ENCODE measurements at places on chromosomes 4 and X. TPM values are rescaled to one million over a fixed set of nuclear protein-coding genes. Genes with fewer than 3 reads are reported as not detected.

DNA sequence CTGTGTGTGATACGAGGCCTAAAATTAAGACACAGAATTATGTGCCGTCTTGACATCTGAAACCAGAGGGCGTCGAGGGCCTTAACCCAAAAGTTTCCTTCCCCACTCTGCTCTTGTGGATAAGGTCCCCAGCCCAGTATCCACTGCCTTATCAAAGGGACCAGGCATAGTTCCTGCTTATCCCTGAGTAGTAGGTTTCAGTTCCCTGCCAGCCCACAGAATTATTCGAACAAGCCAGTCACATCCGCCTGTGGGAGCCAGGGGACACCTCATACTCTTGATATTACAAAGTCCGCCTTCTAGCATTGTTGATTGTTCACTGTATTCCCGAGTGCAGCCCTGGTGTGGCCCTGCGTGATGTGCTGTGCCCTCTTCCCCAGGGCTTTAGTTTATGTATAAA lies 5.4 kb upstream of the MMRN1 start:
- DNase-seq: no peak

DNA sequence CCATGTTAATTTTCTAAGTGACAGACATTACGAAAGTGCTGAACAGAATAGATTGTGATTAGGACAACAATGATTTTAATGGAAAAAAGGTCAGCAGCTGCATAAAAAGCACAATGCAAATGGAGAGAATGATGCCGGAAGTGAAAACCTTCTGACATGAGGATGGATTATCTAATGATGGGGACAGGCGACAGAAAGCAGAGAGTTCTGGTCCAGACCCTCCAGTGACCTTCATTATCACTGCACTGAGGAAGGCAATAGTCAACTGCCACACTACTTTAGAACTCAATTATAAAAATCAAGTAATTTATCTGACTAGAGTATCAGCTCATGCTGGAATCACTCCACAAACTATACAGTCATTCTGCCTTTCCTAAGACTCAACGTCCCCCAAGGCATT lies 746.1 kb upstream of the EPHA5 start:
- DNase-seq: no peak

DNA sequence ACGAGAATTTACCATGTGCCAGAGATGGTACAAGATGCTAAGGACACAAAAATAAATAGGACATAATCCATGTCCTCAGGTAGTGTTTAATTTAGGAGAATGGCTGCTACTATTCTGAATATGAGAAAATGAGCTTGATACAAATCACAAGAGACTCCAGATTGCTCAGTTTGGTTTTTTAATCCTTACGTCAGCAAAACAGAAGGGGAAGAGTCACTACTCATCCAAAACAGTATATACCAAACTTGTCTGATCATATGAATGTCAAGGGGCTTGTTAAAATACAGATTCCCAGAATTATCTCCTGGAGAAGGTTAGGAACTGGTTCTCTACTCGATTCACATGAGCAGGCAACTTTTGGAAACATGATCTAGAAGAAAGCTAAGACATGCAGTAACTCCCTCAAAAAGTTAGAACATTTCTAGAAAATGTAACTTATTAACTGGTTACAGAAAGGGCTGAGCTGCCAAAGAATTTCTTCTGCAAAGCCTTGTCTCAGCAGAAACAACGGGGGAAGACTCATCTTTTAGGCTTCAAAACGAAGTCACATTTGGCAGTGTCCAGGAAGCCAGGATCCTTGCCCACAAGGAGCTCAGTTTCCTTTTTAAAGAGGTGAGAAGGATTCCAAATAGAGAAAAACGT lies 3.4 kb downstream of the AIFM1 start:
- DNase-seq: no peak

DNA sequence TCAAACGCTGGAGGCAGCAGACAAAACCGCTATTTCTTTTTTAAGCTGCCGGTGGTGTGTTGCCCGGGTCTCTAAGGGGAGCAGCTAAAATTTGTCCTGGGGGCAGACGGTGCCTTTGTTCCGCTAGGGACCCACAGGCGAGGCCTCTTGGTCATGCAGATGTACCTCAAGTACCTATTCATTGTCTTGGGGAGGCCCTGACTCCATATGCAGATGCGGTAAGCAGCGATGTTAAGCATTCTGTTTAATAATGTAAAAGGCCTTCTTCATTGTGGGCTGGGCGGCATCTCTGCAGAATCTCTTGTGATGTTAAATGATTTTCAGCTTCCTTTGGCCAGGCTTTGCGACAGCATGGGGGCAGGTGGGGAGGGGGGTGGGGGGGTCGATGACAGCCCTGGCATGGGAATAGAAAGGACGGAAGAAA lies 98.9 kb upstream of the PJA1 start:
- no peak for DNase-seq

- no peak for DNase-seq
Observed at GRCh38 chrX:97089116-97089515, 205.4 kb downstream of the RPA4 start.

- no peak for DNase-seq
Observed at GRCh38 chr4:54716478-54717065, 58.8 kb downstream of the KIT start.

- no peak for DNase-seq
Observed at GRCh38 chrX:37867536-37868153, 20.3 kb upstream of the DYNLT3 start.

- no peak for DNase-seq
Observed at GRCh38 chr4:145690610-145691009, 10.7 kb downstream of the C4orf51 start.

DNA sequence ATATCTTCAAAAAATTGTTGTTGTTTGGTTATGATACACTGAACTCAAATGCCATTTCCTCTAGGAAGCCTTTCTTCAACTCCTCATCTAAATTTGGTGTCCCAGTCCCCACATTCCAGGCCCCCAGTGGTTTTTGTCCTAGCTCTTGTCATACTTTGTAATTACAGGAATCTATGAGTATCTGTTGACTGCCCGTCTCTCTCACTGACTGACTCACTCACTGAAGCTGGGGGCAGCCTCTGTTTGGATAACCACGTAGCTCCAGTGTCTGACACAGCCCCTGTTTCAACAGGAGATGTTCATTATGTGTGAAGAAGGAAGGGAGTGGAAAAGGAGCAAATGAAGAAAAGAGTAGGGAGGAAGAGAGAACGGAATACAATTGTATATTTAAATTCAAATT lies 284.1 kb upstream of the TENM3 start:
- peak; percentile 89 for DNase-seq

GRCh38 chr4:27189683-27190082 lies 329.0 kb downstream of the STIM2 start:
- DNase-seq: no peak

DNA sequence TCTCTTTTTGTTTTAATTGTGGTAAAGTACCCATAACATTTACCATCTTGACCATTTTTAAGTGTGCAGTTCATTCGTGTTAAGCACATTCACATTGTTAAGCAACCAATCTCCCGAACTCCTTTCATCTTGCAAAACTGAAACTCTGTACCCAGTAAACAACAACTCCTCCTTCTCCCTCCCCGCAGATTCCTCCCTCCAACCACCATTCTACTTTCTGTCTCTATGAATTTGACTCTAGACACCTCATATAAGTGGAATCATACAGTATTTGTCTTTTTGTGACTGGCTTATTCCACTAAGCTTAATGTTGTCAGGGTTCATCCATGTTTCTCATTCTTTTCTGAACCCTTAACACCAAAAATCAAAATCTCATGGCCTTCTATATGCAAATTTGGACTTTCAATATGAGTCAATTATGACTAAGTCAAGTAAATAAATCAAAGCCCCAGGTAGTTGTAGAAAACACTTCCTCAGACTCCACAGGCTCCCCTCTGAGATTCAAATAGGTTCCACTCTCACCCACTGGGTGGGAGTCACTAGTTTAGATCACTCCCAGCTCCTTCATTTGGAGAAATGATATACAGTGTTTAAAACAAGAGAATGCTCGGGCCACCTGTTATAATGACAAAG lies 9.8 kb upstream of the RTL5 start:
- DNase-seq: no peak

- peak; percentile 58 for DNase-seq
Observed at GRCh38 chr4:181569553-181569952, 673.6 kb upstream of the TENM3 start.

- peak; percentile 96 for DNase-seq
Observed at GRCh38 chr4:77699731-77700210, 94.2 kb downstream of the CXCL13 start.

MAN2B2 gene
- total RNA-seq: 28.5 TPM

GRIA2 gene
- not detected for total RNA-seq

GUCY1B1 gene
- total RNA-seq: 3.4 TPM

AFF2 gene
- 4.4 TPM for total RNA-seq

GAGE13 gene
- total RNA-seq: not detected

IL13RA1 gene
- 34.2 TPM for total RNA-seq

MAGEC1 gene
- not detected for total RNA-seq

REELD1 gene
- not detected for total RNA-seq

UGT2B10 gene
- total RNA-seq: not detected

TAPT1 gene
- 10.1 TPM for total RNA-seq
